ENCODE measurements at places on chromosomes 2 and 18.
A peak's percentile ranks its signal among the peaks of the same experiment; 100 is the strongest.

- no peak for DNase-seq
Observed at GRCh38 chr2:196464311-196464710, 175.2 kb upstream of the CCDC150 start.

DNA sequence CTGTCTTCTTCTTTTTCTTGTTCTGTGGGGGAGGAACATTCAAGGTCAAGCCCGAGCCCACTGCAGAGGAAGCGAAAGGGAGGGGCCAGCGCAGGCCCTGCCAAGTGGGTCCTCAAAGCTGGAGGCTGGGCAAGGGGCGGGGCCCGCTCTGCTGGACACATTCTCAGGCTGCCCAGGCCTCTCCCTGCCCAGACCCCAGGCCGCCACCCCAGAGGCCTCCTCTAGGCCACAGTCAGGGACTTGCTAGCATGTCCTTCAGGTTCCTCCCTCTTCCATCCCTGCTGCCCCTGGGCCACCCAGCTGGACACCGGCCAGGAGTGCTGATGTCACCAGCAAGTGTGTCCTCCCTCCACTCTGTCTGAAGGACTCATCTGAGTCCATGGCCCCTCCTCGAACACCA lies 44.1 kb downstream of the KIF1A start:
- no peak for DNase-seq

- DNase-seq, result no peak
Observed at GRCh38 chr2:210432633-210433032, 43.9 kb downstream of the LANCL1 start.

GRCh38 chr2:153311432-153311831 lies 167.1 kb downstream of the RPRM start:
- DNase-seq, result no peak

DNA sequence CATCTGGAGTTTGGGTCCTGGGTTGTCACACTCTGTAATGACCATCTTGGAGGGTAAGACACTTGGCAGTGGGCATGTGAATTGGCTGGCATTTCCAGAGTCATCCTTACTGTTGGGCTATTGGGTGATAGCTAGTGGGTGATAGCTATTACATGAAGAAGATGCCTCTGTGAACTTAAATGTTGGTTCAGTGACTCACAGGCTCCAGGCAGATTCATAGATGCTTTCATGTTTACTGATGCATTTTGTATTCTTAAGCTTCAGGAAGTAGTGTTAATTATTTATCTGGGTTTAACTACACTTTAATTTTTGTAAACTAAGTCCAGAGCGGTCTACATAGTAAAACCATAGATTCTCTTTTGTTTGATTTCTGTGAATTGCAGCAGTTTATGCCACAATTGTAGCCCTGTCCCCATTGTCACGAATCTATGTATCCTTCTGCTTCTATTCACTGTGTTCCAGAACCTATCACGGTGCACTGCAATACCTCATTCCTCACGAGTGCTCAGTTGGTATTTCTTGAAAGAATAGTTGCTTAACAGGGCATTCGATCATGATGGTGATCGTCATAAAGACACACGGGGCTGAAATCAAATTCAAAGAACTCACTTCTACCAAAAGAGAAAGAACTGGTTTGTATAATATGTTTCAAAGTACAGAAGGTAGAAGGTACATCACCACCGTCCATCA lies 79.7 kb downstream of the GBX2 start:
- no peak for DNase-seq

DNA sequence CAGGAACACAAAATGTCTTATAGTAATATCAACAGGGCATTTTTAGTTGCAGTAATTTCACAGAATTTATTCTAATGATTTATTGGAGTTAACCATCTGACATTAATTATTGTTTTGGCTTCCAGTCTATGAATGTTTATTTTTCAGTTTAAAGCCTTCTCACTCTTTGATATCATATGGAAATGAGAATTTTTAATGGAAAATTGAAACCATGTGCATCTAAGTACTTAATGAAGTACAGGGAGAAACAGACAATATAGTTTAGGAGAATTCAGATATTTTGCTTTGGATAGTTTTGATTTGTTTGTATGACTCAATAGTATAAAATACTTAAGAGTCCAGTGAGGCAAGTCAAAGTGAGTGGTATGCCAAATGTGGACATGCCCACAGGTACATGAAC lies 126.1 kb downstream of the OLA1 start:
- no peak for DNase-seq

GRCh38 chr18:79965119-79965902 lies 868 bp downstream of the HSBP1L1 start:
- no peak for DNase-seq

DNA sequence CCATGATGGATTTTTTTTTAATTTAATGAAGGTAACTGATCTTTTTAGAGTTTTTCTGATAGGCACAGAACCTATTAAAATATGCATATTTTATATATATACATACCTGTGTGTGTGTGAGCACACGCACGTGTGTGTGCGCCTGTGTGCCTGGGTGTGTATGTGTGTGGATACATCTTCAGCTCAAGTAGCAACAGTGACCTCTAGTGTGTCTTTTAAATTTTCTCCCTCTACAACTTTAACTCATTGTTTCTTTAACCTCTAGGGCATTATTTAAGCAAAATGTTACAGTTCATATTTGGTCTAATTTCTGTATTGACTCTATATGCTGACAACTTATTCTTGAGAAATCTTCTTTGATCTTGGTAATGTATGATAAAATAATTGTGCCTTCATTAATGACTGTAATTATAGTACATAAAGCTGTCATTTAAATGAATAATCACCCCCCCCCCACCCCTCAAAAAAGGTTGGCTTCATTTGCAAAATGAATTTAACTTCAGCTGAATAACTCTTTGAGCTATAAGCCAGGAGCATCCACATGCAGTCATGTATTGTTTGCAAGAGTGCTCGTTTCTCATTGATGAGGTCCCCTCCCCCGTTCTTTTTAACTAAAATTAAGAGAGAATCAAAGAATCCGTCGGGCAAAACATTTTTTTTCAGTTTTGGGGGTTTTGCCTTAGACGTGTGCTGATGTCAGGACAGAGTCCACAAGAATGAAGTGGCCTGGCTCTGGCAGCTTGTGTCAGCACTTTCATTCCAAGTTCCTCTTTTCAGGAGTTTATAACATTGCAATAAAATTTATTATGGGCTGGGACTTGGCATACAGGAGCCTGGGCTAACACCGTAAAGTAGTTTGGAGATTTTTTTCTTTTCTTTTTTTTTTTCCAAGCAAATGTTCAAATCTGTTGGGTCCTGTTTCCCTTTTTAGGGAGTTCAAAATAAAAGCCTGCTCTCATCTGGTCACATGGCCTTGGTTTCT lies 80.0 kb downstream of the ETAA1 start:
- no peak for DNase-seq

GRCh38 chr2:85273738-85274731 lies 53.8 kb downstream of the TGOLN2 start:
- DNase-seq, result no peak

GRCh38 chr2:31853521-31853920 lies 157.3 kb downstream of the MEMO1 start:
- DNase-seq, result no peak

- no peak for DNase-seq
Observed at GRCh38 chr18:11480692-11481091, 128.7 kb upstream of the SLC35G4 start.

DNA sequence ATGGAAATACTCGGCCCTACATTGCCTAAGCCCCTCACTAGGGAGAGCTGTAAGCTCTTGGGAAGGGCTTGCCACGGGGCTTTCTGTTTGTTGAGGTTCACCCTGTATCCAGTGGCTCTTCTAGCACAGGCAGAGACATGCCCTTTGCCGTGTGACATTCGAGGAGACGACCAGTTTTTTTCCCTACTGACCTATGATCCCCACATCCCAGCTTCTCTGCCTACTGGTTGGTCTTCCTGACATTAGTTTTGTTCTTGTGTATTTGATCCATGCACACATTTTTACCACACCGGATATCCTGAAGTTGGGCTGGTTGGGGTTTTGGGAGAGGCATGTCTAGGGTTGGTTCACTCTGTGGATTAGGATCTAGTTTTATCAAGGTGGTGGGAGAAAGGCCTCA lies 69.3 kb downstream of the NPAS2 start:
- no peak for DNase-seq

- no peak for DNase-seq
Observed at GRCh38 chr18:2240311-2240705, 331.0 kb downstream of the METTL4 start.

DNA sequence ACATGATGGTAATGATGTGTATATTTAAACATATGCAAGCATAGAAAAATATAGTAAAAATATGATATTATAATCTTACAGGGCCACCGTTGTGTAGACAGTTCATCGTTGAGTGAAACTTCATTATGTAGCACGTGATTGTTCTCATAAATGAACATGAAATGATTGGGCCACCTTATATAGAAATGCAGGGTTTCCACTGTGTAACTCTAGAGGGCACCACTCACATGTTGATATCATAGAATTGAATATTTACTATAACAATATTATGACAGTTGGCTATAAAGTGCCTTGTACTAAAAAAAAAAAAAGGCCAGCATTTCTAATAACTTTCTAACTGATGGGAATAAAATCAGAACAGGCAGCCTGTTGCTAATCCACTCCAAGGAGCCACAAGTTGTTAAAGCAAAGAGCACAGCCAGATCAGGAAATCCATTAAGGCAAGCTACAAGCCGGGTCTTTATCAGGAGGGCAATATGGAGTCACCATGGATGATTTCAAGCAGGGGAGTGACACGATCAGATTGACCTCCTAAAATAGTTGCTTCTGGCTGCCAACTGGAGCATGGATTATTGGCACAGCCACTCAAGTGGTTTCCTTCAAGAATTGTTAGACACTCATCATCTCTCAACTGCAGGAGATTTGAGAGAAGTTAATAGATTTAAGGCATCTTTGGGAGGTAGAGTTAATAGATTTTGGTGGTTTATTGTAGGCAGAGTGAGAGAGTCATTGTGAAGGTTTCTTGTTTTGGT lies 16.7 kb downstream of the IL1F10 start:
- DNase-seq, result no peak

- DNase-seq, result no peak
Observed at GRCh38 chr2:44713170-44713569, 228.3 kb upstream of the SIX3 start.

GRCh38 chr2:47069628-47070154 lies 85.4 kb downstream of the STPG4 start:
- DNase-seq, result peak; percentile 87

- no peak for DNase-seq
Observed at GRCh38 chr2:145715601-145716000, 1195.7 kb upstream of the ZEB2 start.

GRCh38 chr2:223856584-223856983 lies 19.2 kb upstream of the AP1S3 start:
- no peak for DNase-seq

DNA sequence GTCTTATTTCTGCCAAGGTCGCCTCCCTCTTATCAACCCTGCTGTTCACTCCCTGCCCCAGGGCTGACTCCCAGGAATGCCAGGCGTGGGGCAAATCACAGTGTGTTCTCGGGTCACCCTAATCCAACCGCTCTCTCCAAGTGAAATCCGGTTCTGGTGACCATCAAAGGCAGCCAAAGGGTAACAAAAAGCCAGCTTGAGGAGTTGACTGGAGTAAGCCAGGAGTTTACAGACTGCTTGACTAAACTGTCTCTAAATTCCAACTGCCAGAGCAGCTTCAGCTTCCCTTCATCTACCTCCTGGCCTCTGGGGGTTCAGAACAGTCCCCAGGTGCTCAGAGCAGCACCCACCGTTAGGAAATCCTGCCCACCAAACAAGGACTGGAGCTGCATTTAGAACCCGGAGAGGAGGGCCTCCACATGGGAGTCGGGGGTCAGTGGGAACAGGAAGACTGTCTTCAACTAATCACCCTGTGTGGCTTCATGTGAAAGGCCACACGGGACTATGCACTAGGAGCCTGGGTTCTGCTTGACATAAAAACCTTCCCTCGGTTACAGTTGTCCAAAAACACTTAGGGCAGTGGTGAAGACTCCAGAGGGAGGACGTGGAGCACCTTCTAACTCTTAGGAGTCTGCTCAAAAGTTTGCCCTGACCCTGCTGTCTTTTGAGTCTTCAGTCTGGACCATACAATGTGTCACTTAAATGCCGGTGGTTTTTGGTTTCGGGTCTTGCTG lies 24.2 kb upstream of the MCFD2 start:
- DNase-seq, result no peak

GRCh38 chr2:241976296-241976695 lies 106.8 kb downstream of the RTP5 start:
- no peak for DNase-seq

GRCh38 chr2:188629753-188630527 lies 338.3 kb downstream of the GULP1 start:
- DNase-seq, result no peak

Measured in heart left ventricle (tissue), 16 donors.